Globus pallidus (tissue), 1 donor: ENCODE measurements at places on chromosomes 5 and 9.

GRCh38 chr5:171629221-171629620, 156.4 kb upstream of the SMIM23 start:
- no peak for DNase-seq

- DNase-seq = no peak
Measured at GRCh38 chr5:154465169-154465568, 12.9 kb downstream of the HAND1 start.

DNA sequence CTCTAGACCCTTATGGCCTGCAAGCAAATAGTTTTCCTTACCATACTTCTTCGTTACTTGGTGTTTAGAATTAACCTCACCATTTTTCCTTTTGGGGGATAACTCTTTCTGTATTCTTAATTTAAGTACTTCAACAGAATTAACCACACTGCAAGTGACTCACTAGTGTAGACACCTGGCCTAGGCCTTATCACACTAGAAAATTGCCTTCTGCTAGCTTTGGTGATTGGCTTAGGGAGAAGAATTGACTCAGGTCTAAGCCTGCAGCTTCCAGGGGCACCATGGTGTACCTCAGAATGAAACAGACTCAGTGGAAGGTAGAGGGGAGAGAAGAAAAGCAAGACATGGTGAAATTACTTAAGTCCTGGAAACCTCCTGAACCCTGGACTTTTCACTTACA, 112.8 kb upstream of the HMHB1 start:
- no peak for DNase-seq

GRCh38 chr5:79225026-79225425, 10.9 kb upstream of the JMY start:
- DNase-seq = no peak

- DNase-seq = no peak
Measured at GRCh38 chr5:627840-628239, 15.7 kb downstream of the CEP72 start.

DNA sequence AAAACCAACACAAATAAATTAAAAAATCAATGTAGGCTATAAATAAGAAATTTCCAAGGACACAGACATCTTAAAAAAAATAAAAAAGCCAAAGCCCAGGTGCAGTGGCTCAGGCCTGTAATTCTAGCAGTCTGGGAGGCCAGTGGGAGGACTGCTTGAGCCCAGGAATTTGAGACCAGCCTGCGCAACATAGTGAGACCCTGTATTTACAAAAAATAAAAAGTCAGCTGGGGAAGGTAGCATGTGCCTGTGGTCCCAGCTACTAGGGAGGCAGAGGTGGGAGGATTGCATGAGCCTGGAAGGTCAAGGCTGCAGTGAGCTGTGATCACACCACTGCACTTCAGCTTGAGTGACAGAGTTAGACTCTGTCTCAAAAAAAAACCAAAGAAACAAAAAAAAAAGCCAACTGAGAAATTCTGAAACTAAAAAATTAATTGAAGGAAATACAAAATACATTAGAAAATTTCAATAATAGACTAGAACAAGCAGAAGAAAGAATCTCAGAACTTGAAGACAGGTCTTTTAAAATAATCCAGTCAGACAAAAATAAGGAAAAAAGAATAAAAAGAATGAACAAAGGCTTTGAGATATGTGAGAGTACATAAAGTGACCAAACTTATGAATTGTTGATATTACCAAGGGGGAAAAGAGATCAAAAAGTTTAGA, 149.5 kb upstream of the PANK3 start:
- DNase-seq = no peak

DNA sequence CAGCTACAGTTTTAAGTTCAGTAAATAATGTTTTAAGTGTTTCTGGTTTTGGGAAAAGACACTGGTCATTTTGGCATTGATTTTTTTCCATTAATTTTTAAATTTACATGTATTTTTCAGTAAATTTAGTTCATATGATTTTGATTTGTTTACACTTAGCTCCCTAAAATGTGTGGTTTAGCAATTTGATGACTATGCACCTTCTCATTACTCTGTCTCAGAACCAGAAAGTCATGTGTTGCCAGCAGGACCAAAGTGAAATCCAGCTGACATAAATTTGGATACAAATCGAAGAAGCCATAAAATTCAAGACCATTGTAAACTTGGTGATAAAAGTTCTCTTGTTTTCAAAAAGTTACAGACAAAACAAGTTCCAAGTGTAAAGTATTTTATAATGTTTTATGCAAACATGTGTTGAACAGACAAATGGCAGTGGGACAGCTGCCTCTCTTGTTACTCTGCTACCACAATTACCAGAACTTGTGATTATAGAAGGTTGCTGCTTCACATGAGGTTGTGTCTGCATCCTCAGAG, 354.8 kb downstream of the NR2F1-AS1 start:
- DNase-seq = no peak

DNA sequence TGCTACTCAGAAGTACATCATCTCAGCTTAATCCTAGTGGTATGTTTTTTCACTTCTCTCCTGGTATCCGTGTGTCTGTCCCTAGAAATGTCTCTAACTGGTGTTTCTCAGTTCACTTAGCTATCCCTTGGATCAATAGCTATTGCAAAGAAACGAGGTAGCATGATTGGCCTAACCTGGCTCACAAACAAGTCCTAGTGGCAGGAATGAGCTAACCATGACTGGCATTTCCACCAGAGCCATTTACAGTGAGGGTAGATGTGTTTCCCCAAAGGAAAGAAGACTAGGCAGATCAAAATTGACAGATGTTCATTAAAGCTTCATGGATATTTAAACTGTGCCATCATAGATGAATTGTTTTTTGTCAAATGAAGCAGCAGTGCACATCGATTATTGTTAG, 82.5 kb downstream of the PALM2AKAP2 start:
- no peak for DNase-seq

DNA sequence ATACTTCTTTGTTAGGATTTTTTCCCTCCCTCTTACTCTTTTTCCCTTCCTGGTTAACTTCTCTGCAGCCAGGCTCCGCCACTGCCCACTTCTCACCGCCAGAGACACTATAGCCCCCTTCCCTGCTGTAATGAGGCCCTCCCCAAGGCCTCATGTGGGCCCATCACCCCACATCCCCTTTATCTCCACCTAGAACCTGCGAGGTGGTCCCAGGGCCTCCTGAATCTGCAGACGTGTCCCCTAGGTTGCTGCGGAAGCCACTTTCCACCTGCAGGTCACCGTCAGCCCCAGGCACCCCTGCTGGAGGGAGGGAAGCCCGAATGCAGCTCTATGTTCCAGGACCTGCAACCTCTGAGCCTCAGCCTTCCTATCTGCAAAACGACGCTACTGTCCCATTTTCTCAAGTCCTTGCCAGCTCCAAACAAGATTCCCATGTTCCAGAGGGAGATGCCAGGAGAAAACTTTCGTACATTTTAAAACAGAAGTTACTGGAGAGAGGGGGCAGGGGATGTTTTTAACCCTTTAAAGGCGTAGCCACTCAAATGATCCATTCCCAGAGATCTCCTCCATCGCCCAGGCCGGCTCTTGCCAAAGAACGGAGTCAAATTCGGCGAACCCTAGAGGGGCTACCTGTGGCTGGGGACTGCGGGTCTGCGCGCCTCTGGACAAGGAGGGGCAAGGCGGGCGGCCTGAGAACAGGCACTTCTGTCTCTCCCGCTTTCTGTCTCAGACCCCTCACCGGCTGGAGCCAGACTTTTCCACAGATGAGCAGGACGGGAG, 929 bp downstream of the SH3PXD2B start:
- no peak for DNase-seq

- DNase-seq = no peak
Measured at GRCh38 chr5:40834391-40834848, 602 bp downstream of the RPL37 start.

- DNase-seq = no peak
Measured at GRCh38 chr5:82599030-82599429, 320.9 kb upstream of the RPS23 start.

GRCh38 chr9:121892706-121893105, 200.4 kb downstream of the TTLL11 start:
- DNase-seq = no peak

DNA sequence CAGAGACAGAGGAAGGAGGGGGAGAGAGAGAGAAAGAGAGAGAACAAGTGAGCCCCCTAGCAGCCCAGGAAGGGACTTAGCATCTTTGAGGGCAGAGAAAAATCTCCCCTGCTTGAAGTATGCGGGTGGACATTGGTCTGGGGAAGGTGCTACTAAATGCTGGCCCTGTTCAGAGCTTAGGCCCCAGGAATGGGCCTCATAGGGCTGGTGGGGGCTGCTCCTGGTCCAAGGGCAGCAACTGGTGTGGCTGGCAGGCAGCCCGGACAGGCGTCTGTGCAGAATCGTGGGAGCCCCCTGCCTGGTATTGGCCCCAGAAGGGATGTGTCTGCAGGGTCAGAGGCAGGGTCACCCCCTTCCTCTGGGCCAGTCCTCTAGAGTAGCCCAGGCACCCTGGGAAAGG, 47.8 kb upstream of the SUSD3 start:
- no peak for DNase-seq

DNA sequence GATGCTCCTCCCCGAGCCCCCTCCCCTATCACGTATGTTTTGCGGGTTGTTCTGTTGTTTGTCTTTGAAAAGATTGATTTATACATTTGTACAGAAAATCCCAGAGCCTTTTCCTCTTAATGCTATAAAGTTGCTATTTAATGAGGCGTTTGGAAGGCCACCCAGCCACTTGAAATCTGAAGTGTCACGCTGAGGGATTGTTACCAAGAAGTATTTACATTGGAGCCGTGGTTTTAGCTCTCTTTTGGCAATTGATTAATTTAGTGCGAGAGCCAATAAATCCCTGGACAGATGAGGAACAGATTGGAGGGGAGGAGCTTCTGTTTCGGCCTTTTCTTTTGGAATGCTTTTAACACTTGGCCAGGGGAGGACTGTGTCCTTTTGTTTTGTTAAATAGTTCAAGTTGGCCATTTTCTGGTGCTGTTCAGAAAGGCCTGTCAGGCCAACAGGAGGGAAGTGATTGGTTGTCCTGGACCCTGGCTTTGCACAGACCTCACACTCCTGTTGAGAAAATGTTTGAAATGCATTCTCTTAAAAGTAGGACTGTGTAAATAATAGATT, 250.2 kb downstream of the PDZD2 start:
- peak; percentile 42 for DNase-seq

- no peak for DNase-seq
Measured at GRCh38 chr5:149605998-149606724, 24.9 kb downstream of the ARHGEF37 start.

DNA sequence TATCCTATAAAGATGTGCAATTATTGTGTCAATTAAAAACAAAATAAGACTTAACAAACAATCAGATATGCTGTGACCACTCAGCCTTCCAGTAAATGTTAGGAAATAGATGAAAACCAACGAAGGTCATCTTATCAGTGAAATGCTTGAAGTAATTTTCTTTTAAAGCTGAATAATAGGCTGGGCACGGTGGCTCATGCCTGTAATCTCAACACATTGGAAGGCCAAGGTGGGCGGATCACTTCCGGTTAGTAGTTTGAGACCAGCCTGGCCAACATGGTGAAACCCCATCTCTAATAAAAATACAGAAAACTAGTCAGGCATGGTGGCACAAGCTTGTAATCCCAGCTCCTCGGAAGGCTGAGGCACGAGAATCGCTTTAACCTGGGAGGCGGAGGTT, 31.2 kb downstream of the NLN start:
- no peak for DNase-seq

GRCh38 chr9:95822583-95823431, 52.7 kb upstream of the ERCC6L2 start:
- no peak for DNase-seq

- no peak for DNase-seq
Measured at GRCh38 chr9:128863647-128864046, 18.1 kb downstream of the KYAT1 start.

GRCh38 chr5:149257889-149258705, 13.6 kb upstream of the AFAP1L1 start:
- DNase-seq = no peak

- no peak for DNase-seq
Measured at GRCh38 chr9:111161015-111161415, 122.7 kb upstream of the LPAR1 start.

- no peak for DNase-seq
Measured at GRCh38 chr9:86676396-86676795, 270.9 kb downstream of the GAS1 start.

DNA sequence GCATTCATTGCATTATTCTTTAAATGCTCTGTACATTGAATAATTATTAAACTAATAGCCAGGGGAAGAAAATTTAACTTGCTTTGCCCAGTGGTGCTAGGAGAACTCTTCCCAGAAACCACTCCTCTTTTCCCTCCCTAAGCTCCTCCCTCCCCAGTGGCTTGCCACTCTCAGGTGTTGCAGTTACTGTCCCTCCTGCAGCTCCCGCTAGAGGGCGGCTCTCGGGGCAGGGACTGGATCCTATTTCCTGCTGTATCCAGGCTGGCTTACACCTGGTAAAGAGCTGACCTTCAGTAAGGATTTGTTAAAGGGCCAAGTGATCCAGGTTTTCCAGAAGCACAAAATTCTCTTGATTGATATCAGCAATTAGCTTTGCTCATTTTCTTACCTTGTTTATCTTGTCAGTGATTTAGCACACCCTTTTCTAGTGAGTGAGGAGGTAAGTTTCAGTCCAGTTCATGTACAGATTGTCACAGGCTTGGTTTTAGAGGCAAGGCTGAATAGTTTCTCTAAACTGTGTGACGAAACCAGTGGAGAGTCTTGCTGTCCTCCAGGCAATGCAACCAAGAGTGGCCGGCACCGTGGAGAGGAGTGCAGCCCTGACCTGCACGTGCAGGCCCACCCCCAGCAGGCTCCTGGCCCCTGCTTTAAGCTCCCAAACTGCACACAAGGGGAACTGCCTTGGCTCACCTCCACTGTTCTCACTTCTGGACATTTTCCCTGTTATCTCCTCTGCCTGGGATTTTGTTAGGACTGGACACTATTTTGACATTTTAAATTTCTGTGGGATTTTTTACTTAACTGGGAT, 423.8 kb downstream of the SPOCK1 start:
- no peak for DNase-seq

DNA sequence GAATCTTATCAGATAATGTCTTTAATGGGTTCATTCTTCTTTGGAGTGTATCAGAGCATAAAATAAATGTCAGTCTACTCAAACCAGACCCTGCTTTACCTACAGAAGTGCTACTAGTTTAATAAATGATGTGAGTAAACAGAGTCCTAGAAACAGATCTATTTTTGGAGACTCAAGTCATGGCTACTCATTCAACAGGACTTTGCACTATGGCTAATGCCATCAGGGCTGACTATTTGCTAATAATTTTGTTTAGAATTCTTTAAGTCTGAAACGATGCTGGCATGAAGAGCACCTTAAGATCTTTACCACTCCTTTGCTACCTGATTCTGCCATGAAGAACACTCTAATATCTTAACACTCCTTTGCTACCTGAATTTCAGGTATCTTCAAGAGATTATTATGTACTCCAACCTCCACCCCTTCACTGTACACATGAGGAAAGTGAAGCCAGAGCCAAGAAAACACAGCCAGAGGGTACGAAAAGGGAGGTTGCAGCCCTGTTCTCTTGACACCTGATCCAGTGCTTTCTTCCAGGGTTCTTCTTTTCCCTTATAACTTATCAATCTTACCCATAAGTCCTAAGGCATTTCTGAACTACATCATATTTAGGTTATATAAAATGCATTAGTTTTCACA, 62.4 kb downstream of the ZNF608 start:
- DNase-seq = no peak
